KG1 (cell line): ENCODE measurements at places on chromosomes 12 and 14.

- no peak for DNase-seq
Measured at GRCh38 chr14:89485264-89485663, 68.2 kb upstream of the FOXN3 start.

- no peak for DNase-seq
Measured at GRCh38 chr12:106157802-106158201, 19.0 kb upstream of the NUAK1 start.

GRCh38 chr12:115174920-115175319 lies 490.9 kb upstream of the TBX3 start:
- DNase-seq: no peak

- DNase-seq: no peak
Measured at GRCh38 chr12:108840605-108841332, 16.6 kb downstream of the SSH1 start.

DNA sequence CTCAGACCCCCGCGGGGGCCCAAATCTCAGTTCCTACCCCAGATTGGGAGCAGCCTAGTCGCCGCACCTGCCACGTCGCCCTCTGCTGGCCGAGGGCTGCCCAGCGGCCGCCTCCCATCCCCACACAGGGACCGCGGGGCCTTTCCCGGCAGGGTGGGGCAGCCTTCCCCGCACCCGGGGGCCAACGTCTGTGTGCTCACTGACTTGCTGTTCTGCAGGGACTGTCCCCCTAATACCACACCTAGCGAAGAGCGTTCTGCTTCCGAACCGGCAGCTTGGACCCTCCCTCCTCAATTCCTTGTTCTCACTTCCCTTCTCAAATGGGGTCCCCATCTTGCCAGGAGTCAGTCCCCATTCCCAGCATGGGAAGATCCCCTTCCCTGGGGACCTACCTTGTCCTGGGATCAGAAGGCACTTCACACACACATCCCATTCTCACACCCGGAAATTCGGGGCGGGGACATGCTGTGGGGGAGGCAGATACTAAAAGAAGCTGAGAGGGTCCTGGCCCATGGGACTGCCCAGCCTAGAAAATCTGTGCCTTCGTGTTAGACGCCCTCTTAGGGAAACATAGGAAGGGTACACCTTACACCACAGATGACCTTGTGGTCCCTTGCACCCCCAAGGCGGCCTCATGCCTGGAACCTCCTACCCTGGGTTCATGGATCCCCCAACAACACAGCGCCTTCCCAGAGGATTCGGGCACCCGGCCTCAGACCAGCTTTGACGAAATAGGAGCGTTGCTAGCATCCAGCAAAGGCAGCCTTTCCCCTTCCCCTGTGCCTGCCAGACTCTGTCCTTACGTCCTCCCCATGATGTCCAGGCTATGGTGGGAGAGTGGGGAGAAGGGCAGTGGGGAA lies 16.4 kb downstream of the ACVRL1 start:
- DNase-seq: no peak

GRCh38 chr12:126545411-126545810 lies 1480.2 kb downstream of the AACS start:
- DNase-seq: no peak

DNA sequence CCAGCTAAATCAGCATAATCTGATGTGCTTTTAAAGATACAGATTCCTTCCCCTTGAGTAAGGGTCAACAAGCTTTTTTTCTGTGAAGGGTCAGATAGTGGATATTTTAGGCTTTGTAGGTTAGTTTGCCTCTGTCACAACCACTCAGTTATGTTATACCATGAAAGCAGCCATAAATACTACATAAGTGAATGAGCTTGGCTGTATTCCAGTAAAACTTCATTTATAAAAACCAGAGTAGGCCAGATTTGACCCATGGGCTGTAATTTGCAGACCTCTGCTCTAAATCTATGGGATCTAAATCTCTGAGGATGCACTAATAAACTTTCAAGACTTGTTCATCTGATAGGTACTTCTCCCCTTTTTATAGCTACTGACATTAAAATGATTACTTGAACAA lies 47.7 kb downstream of the LEMD3 start:
- no peak for DNase-seq

GRCh38 chr12:92857818-92858217 lies 71.3 kb downstream of the EEA1 start:
- no peak for DNase-seq

DNA sequence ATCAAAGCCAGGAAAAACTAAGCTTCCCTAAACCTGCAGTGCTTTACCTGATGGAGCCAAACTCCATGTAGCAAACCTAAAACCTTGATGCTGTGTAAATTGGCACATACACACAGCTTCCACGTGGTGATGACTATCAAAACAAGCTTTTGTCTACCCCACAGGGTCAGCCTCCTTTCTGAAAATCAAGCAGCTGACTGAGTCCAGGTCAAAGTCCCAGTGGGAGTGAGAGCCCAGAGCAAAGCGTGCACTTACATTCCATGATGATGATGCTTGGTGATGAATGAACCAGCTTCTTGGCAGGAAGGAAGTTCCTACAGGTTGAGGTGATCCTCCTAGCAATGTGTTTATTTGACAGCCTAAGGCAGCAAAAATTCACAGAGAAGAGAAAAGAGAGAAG lies 630.0 kb upstream of the TBX3 start:
- no peak for DNase-seq

GRCh38 chr12:123134271-123134671 lies 16.6 kb downstream of the PITPNM2 start:
- no peak for DNase-seq

DNA sequence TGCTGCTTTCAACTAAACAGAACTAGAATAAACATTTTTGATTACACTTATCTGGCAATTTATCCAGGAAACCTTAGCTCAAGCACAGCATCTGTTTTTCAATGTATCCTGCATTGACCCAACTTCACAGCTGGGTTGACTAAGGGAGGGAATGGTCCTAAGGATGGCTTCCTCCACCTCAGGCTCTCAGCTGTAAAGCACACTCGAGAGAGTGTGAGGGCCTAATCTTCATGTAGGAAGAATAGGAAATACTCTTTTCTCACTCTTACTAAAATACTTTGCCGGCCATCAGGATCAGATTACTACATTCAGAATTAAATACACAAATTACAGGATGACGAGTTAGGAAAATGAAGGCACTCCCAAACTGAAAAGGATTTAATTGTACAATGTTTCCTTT lies 7.2 kb downstream of the SETD3 start:
- DNase-seq: no peak

DNA sequence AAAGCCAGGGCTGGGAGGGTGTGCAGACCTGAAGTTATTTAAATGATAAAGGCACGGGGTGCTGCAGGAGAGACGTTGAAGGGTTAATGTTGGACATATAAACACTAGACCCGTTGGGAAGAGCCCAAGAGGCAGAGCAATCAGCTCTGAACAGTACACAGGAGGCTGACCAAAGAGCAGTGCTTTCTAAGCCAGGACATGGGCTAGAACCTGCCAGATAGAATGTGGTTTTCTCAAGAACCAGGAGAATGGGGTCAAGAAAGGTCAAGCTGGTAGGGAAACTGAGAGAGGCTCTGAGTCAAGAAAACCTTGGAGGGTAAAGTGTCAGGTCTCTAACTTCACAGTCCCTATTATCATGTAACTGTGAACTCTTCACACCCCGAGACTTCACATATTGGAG lies 143.2 kb upstream of the EEA1 start:
- DNase-seq: no peak

GRCh38 chr12:82968631-82969367 lies 282.1 kb downstream of the TMTC2 start:
- DNase-seq: no peak

- DNase-seq: no peak
Measured at GRCh38 chr14:91681893-91682563, 49.9 kb downstream of the CATSPERB start.

GRCh38 chr12:87157791-87158190 lies 871.4 kb downstream of the C12orf50 start:
- no peak for DNase-seq

- DNase-seq: no peak
Measured at GRCh38 chr12:91561301-91561957, 378.8 kb upstream of the DCN start.

GRCh38 chr14:49865431-49865859 lies 12.9 kb upstream of the NEMF start:
- peak; percentile 67 for DNase-seq

- no peak for DNase-seq
Measured at GRCh38 chr12:57632958-57633840, at the start of gene B4GALNT1. Gene B4GALNT1 (minus strand): TSS chr12:57633201. CDS start chr12:57632132, 1,069 bp downstream.
